ENCODE measurements at places on chromosomes 6 and 20.
A peak's percentile ranks its signal among the peaks of the same experiment; 100 is the strongest.

GRCh38 chr6:33748841-33749240 is 2.1 kb upstream of the IP6K3 start:
- DNase-seq = peak; percentile 66

- DNase-seq = no peak
These were observed 19.1 kb downstream of the BTN2A1 start for GRCh38 chr6:26476896-26477295.

- no peak for DNase-seq
These were observed 37.7 kb downstream of the PEX7 start for GRCh38 chr6:136860043-136860442.

DNA sequence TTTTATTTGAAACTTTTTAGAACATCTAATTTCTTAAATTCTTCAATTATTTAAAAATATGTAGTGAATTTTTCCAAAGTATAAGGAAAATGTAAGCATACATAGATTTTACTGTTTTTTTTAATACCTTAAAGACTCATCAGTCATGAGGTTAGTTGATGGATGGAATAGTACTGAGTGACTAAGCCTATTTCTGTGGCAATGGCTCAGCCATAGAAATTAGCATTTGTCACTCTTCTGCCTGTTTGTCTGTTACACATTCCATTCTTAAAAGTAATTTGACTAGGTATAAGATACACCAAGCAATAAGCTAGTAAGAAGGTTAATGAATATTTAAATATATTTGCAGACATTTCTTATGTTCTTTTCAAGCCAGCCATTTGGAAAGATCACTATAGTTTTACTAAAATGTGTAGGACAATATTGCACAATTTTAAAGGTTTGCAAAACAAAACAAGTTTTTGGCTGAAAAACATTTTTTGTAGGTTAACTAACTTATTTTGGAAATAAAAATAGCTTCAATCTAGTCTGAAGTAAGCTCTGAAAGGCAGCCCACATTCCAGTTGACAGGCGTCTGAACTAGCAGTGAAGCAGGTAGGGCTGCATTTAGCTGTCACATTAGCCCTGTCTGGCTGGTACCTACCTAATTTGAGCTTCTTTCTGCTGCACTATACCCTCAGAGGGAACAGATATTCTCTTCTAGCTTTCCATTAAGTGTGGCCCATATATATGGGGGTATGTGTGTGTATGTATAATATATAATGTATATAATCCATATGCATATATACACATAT is 385.7 kb downstream of the GRIK2 start:
- no peak for DNase-seq

- peak; percentile 44 for DNase-seq
These were observed 816 bp upstream of the MAN1A1 start for GRCh38 chr6:119350202-119350951.

DNA sequence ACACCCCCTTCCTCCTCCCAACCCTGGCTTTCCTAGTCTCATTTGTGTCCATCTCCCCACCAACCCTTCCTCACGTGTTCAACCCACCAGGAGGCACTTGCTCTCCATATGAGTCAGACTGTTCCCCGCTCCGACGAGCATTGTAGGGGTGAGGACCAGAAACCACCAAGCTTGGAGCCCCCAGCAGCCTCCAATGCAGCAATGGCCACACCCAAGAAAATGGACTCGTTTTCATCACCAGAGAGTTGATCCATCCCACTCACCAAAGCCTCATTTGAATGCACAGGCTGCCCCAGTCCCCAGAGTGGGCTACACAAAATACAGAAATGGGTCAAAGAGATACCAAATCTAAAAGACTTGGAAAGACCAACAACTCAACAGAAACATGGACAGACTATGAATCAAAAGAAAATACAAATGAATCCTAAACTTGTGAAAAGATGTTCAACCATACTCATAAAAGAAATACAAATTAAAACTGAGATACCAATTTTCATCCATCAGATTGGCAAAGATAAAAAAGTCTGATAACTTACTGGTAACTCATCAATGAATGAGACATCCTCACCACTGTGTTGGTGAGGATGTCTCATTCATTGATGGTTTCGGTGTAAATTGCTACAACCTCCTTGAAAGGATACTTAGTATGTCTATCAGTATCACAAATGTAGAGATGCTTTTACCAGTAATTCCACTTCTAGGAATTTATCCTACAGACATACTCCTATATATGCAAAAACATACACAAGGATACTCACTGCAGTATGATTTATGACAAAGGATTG is 68.1 kb downstream of the TRERF1 start:
- DNase-seq = no peak

DNA sequence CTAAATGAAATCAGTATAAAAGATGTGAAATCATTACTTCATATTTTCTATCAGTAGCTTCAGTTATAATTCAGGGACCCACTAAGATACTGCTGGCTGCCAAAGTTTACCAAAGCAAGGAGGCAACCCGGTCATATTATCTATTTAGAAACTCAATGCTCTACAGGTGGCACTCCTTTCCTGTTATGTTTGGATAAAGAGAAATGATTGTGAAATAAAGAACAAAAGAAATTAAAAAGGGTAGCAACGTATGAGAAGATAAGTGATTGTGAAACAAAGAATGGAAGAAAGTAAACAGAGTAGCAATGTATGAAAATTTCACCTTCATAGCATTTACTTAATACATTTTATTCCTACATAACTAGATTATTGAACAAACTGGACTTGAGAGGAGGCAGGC is 45.2 kb downstream of the RSPH3 start:
- DNase-seq = no peak

DNA sequence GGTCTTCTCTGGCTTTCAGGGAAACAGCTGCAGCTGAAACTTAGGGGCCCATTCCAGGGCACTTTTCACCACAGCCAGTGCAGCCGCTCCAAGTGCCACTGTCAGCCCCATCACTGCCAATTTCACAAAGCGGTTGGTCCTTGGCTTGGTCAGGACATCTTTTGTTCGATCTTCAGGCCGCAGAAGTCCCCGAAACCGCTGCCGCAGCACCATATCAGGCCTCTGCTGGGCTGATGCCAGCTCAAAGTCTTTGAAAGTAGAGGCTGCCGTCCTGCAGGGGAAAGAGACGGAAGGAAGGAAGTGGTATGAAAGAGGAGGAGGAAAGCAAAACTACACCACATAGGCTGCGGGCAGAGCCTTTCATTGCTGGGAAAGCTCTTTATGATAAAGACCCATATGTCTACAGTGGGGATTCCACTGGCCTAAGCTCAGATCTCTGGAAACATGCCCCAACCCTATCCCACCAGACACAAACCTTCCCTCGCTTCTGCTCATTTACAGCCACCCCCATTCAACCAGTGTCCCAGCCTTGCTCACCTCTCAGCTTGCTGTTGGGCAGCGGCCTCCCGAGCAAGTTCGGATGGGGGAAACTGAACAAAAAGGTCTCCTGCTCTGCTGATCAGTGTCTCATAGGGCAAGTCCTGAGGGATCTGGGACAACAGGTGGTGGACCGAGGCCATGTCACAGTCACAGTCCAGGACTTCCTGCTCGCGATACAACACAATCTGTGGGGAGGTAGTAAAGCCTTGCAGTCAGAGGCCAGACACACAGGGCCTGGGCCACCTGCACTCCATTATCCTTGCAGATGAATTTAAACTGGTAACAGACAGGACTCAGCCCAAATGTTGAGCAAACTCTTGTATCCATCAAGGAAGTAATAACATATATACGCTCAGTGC is 23.5 kb downstream of the TBC1D20 start:
- no peak for DNase-seq

DNA sequence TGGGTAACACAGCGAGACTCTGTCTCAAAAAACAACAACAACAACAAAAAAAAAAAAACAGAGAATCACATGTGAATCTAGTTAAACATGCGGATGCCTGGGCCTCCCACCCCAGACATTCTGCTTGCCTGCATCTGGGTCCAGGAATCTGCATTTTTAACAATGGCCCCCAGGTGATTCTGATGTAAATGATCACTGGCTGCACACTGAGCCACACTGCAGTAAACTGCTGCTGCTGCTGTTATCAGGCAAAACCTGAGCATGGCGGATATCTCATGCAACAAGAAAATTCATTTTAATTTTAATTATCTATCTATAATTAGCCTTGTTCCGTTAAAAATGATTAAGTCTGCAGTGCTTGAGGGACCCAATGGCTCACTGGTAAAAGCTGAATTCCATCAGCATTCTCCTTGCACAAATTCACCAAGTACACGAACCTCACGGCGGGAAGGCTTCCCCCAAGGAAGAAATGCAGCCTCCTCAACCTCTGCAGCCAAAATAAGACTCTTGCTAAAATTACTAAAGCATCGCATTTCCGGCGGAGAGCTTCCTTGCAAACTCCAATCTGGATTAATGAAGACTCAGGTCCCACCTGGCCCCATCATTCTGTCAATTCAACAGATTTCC is 81.6 kb upstream of the SNX9 start:
- no peak for DNase-seq

DNA sequence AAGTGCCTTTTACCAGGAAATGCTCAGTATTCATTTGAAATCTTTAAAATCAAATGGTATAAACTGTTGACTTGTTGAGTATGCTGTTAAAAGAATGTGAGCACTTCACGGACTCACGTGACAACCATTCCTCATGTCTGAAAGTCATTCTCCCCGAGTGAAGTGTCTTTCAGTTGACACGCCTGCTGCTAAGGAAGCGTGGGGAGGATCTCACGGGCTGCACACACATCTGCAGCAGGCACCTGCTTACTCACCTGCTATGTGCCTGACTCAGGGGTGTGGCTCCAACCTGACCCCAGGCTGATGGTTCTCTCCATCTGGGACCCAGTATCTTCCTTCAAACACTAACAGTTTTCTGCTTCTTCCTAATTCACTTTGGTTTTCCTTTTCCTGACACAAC is 32.7 kb downstream of the WDR27 start:
- peak; percentile 6 for DNase-seq

- no peak for DNase-seq
These were observed 19.1 kb upstream of the PRDM1 start for GRCh38 chr6:106066989-106067388.

GRCh38 chr6:30942338-30943060 is 1.7 kb downstream of the MUCL3 start:
- DNase-seq = no peak

GRCh38 chr6:75135450-75135849 is 70.4 kb downstream of the COL12A1 start:
- no peak for DNase-seq

- no peak for DNase-seq
These were observed 25.3 kb downstream of the TBC1D7 start for GRCh38 chr6:13302751-13303667.

GRCh38 chr6:125075741-125076481 is 77.7 kb upstream of the TPD52L1 start:
- no peak for DNase-seq

- no peak for DNase-seq
These were observed 1.1 kb upstream of the MYLK4 start for GRCh38 chr6:2751871-2752270.

DNA sequence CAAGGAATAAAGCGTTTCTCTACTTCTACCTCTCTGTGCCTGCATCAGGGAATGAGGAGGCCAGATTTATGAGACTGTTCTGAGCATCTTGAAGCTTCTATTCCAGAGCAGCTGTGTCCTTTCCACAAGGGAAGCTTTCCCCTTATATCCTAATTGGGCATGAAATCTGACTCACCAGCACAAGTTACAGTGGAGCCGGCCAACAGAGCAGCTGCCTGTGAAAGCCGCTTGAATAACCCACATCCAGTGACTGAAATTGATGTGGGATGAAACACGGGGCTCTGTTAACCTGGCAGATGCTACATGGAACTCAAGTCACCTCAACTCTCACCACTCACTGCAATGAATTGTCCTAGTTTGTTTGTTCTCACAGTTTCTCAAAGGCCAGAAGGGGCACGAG is 400.3 kb downstream of the TFAP2A start:
- DNase-seq = no peak

DNA sequence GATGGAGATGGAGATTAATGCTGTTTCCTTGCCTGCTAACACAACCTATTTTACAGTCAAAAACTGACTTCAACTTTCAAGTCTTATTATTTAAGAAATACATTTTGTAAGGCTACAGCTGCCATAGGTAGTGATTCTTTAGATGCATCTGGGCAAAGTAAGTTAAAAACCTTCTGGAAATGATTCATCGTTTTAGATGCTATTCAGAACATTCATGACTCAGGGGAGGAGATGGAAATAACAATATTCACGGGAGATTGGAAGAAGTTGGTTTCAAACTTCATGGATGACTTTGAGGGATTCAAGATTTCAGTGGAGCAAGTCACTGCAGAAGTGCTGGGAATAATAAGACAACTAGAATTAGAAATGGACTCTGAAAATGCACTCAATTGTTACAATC is 174.9 kb upstream of the GGTLC1 start:
- DNase-seq = no peak

DNA sequence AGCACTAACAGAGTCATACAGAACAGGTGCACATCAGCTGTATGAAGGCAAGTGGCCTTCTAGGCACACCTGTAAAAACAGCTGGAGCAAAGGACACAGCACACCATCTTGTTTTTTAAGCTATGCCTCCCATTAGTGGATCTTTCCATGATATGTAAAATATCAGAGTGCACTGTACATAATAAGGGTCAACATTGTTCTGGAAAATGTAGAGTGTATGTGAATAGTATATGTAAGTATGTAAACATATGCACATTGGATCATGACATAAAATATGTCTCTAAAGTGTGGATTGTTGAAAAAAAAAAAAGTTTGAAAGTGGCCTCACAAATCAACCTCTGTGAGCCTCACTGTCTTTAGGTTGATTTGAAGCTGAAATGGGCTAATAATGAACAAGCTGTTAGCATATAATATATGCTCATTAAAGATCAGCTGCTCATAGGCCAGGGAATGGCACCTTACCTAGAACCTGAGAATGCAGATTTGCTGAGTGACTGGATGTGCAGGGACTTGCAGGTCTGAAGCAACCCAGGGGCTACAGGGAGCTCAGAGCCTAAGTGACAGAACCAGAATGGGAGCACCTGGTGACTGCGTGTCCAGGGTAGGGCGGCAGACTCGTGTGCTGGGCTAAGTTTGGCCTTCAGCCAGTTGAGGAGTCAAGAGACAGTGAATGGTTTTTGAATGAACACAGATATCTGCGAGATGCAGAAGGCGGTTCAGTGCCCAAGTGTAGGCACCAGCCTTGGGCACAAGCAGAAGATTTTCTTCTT is 198.6 kb downstream of the TMEM242 start:
- no peak for DNase-seq
